CD8-positive, alpha-beta memory T cell (primary cell): ENCODE measurements at places on chromosomes 6 and 20. TPM values are rescaled to one million over a fixed set of nuclear protein-coding genes. Genes with fewer than 3 reads are reported as not detected.

Gene LRRC1
- polyA plus RNA-seq = 1.6 TPM

Gene TSPO2
- polyA plus RNA-seq = not detected

Gene RIPPLY2
- not detected for polyA plus RNA-seq

Gene KCNB1
- polyA plus RNA-seq = not detected

Gene B4GALT5
- 2.0 TPM for polyA plus RNA-seq

Gene PRICKLE4
- not detected for polyA plus RNA-seq

Gene TMEM74B
- polyA plus RNA-seq = not detected

Gene LY6G5C
- 10.3 TPM for polyA plus RNA-seq

Gene RMND1
- polyA plus RNA-seq = 10.4 TPM

Gene TFAP2D
- polyA plus RNA-seq = 0.16 TPM

Gene RIOK1
- 23.7 TPM for polyA plus RNA-seq

Gene TTLL9
- not detected for polyA plus RNA-seq

Gene MCCD1
- polyA plus RNA-seq = not detected

Gene SOX4
- polyA plus RNA-seq = 0.37 TPM

Gene XPO5
- 15.3 TPM for polyA plus RNA-seq

Gene HLA-DQA1
- 3.2 TPM for polyA plus RNA-seq

Gene SPATA25
- not detected for polyA plus RNA-seq

Gene PLEKHG1
- polyA plus RNA-seq = 1.9 TPM

Gene IBTK
- polyA plus RNA-seq = 20.3 TPM

Gene PPT2
- polyA plus RNA-seq = 10.0 TPM

Gene CLVS2
- polyA plus RNA-seq = not detected

Gene SLC22A16
- not detected for polyA plus RNA-seq

Gene ANKRD6
- polyA plus RNA-seq = 2.8 TPM

Gene BPIFB2
- not detected for polyA plus RNA-seq

Gene LRRC73
- polyA plus RNA-seq = not detected

Gene FAM209B
- polyA plus RNA-seq = 0.61 TPM

Gene ALDH8A1
- 0.08 TPM for polyA plus RNA-seq

Gene PACSIN1
- 5.6 TPM for polyA plus RNA-seq

Gene BEND3
- polyA plus RNA-seq = 0.38 TPM

Gene RPL10A
- polyA plus RNA-seq = 970 TPM

Gene FAM120B
- 29.8 TPM for polyA plus RNA-seq

Gene CALHM6
- 10.9 TPM for polyA plus RNA-seq

Gene ULBP1
- not detected for polyA plus RNA-seq
